ENCODE measurements at places on chromosomes 16 and 17.

- DNase-seq, result no peak
These were observed 5.3 kb upstream of the HAS3 start for GRCh38 chr16:69100071-69100691.

DNA sequence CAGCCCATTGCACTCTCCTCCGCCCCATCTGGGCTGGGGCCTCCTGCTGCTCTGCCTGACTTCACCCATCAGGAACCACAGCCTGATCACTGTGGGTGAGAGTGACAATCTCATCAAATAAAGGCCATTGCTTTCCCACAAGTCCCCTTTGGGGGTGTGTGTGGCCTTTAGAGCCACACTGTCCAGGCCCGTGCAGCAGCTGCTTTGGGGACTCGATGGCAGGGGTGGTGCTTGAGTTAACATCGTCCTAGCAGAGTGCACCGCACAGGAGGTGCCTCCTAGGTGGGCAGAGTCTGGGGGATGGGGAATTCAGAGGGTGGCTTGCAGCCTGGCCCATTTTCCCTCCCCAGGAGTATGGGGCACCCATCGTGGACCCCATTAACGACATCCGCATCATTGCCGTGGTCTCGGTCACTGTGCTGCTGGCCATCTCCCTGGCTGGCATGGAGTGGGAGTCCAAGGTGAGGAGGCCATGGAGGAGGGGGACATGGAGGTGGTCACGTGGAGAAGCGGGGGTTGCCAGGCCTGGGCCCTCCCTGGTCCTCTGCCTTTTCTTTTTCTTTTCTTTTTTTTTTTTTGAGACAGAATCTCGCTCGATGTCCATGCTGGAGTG lies 5.4 kb downstream of the SLC12A3 start:
- no peak for DNase-seq

GRCh38 chr17:70168977-70169708 lies at the start of gene KCNJ2:
Gene KCNJ2 (plus strand): TSS chr17:70169532. CDS start chr17:70175040, 5,508 bp downstream.
- DNase-seq, result no peak

- no peak for DNase-seq
These were observed 139.6 kb downstream of the HAPSTR1 start for GRCh38 chr16:9231039-9231438.

- no peak for DNase-seq
These were observed 28.8 kb downstream of the PRKCA start for GRCh38 chr17:66331038-66331816.

DNA sequence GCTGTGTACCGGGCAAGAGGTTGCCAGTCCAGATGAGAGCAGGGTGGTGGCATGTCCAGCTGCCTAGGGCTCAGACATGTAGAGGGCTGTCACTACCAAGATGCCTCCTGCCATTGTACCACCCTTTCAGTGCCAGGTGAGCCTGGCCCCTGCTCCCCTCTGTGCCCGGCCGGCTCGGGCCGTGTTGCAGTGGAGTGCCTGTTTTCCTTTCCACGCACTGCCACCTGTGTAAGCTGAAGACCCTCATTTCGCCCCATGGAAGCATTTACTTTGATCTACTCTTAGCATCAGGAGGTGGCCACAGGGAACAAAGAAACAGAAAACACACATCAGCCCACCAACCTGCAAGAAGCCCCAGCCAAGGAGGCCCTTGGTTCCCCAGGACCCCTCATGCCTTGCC lies 4.6 kb upstream of the RBFOX3 start:
- no peak for DNase-seq

DNA sequence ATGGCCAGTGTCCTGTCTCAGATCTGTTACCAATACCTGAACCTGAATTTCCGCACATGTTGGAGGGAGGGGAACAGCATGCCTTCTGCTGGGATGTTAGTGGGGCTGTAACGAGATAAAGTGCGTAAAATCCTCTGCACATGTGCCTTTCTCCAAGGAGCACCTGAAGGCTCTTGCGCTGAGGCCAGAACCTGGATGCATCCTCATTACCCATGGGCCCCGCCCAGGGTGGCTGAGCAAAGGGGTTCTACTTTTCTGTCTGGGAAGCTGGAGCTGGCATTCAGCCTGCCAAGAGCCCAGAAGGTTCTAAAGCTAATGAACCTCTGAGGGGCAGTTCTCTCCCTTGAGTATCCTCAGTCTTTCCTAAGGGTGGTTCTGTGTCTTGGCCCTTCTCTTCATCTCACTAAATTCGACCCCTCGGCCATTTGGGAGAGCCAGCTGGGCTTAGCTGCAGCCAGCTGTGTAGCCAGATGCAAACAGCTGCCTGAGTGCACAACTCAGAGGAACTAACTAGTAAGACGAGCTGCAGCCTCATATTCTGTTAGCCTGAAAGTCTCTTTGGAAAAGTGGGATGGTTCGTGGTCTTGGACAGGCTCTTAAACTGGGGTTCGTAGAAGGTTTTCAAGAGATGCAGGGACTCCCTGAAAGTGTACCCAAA lies 2.5 kb downstream of the ITGA3 start:
- DNase-seq, result no peak

- DNase-seq, result no peak
These were observed 231.0 kb downstream of the C16orf78 start for GRCh38 chr16:49604602-49605001.

- no peak for DNase-seq
These were observed 31.8 kb upstream of the NAT9 start for GRCh38 chr17:74807925-74808324.

- no peak for DNase-seq
These were observed 274.2 kb upstream of the ERCC4 start for GRCh38 chr16:13645601-13646245.

GRCh38 chr17:39622380-39623006 lies 4.3 kb upstream of the PPP1R1B start:
- DNase-seq, result no peak

DNA sequence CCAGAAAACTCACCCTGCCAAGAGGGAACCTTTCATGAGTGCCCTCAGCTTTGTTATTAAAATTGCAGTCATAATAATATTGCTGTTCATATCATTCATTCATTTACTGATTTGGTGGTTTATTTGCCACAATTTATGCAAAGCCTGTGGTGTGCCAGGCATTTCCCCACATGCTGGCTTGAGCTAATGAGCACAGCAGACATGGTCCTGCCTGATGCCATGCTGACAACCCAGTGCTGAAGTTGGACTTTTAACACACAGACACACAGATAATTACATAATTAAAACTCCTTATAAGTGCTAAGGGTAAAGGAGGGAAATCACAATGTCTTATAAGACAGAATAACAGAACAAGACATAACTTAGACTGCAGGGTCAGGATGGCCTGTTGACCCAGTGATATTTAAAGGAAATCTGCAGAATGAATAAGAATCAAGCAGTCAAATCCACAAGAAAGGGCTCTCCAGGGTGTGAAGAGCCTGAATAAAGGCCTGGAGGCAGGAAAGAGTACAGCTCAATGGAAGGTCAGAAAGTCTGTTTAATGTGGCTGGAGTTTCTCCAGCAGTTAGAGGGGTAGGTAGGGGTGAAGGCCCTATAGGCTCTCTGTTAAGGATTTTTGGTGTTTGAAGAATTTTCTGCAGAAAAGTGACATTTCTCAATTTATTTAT lies 196.9 kb upstream of the CDH11 start:
- DNase-seq, result no peak

GRCh38 chr17:20189302-20189701 lies 180.1 kb downstream of the SPECC1 start:
- DNase-seq, result no peak

- no peak for DNase-seq
These were observed 51.5 kb upstream of the ZNF469 start for GRCh38 chr16:88330971-88331890.

GRCh38 chr17:51251010-51251409 lies 8.8 kb downstream of the MBTD1 start:
- no peak for DNase-seq

DNA sequence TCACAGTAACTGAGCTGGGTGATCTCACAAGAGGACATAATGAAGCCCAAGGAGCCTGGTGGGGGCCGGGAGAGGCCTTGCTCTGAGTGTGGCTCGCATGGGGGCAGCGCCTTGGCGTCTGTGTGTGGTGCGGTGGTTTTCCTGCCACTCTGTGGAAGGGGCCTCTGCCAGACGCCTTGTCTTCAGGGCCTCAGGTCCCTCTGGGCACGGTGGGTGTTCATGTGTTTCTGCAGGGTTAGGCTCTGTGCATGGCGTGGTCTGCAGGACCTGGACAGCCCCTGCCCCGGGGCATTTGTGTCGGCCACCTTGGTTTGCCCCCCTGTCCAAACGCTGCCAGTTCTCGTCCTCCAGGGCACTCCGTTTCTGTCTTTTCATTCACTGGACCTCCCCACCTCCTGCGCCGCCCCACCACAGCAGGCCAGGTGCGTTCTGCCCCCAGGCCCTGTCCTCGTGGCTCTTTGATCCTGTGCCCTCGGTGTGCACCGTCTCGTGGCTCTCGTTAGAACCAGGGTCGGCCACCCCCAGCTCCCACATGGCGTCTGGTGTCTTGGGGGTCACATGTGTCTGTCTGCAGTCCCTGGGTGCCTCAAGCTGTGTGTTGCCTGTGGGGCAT lies 43.7 kb upstream of the ZNF750 start:
- no peak for DNase-seq

- DNase-seq, result no peak
These were observed 963.5 kb upstream of the SOX9 start for GRCh38 chr17:71157297-71157696.

GRCh38 chr16:2924901-2925755 lies 13.4 kb downstream of the FLYWCH1 start:
- DNase-seq, result no peak

- DNase-seq, result peak; percentile 12
These were observed 994 bp downstream of the PITPNA start for GRCh38 chr17:1561420-1562175.

GRCh38 chr16:85550953-85551924 lies 61.9 kb upstream of the GSE1 start:
- DNase-seq, result no peak

GRCh38 chr16:82016263-82016662 lies 5.0 kb upstream of the SDR42E1 start:
- no peak for DNase-seq

DNA sequence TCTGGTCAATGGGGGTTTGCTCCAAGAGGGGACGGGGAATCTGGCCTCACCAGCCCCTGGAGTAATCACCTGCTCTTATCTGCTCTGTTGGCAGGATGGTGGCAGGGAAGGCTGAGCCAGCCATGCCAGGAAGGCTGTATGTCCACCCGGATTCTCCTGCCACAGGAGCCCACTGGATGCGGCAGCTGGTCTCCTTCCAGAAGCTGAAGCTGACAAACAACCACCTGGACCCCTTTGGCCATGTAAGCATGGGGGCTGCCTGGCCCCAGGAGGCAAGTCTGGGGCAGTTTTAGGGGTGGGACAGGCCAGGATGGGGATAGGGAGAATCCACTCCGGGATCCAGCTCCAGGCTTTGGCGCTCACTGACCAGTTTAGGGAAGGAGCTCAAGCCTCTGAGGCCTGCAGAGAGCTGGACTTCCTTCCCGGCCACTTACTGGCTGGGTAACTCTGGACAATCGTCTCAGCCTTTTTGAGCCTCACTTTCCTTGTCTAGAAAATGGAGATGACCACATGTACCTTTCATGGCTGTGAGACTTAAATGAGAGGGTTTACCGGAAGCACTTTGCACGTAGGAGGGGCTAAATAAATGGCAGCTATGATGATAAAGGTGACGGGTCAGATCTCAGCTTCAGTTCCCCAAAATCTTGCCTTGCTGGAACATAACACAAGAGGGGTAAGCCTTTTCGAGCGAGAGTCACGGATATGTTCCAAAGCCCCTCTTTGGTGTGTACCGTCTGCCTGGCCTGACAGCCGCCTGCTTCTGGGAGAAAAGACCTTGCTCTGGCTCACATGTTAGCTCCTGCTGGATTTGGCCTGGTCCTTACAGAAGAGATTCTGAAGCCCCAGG lies 15.4 kb downstream of the TBX4 start:
- DNase-seq, result no peak

GRCh38 chr16:85028685-85029407 lies 1.3 kb downstream of the KIAA0513 start:
- DNase-seq, result peak; percentile 65
